Hematopoietic multipotent progenitor cell treated with erythropoietin and hydrocortisone succinate and interleukin-3 and kit ligand, for 8 days (in vitro differentiated cells): ENCODE measurements at places on chromosomes 11 and 22.

DNA sequence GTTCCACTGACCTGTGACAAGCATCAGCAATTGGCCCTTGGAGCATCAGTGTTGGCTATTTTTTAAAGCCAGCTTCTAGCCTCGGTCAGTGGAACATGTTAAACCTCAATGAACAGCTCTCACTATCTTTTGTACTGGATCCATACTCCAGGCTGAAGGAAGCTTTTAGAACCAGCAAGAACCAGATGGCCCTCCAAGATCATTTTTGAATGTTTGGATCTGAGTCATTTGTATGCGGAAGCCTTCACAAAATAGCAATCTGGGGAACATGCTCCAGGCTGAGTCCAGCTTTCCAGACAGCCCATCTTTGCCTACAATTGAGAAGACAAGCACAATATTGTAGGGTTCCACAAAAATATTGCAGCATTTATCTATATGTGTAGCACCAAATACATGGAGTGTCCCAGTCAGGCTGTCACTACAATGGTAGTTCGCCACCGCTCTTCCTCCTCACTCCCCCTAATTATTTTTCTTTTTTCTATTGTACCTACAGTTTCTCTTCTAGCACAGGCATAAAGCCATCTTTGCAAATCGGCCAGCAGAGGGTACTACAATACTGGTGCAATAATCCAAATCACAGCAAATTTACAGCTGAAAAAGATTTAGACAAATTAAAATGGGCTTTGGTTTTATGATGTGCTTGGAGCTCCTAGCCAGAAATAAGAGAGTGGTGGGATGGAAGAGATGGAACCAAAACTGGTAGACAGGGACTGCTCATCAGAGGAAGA is 177.4 kb upstream of the BLID start:
- DNase-seq, result no peak

DNA sequence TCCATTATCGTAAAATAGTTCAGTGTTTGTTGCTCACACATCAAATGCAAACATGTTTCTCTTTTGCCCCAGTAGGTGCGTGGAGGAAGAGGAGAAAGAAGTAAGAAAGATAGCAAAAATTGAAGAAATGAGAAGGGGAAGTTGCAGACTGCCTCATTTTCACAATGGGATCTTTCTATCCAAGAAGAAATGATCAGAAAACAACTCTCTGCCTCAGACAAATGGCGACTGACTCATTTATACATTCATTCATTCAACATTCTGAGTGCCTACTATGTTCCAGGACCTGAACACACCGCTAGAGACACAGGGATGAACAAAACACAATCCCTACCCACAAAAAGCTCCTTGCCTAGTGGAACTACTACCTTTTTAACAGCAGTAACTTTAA is 367 bp downstream of the HPS5 start:
- no peak for DNase-seq

GRCh38 chr11:44207292-44207691 is 102.6 kb downstream of the ALX4 start:
- no peak for DNase-seq

- no peak for DNase-seq
Observed at GRCh38 chr22:24205438-24206195, 24.3 kb downstream of the SUSD2 start.
